Stimulated activated CD8-positive, alpha-beta memory T cell treated with anti-CD3 and anti-CD28 coated beads, Interleukin-4, amount 100 ng/mL, for 48 hours (primary cell): ENCODE measurements at places on chromosomes 6 and 20.

- no peak for DNase-seq
These were observed 56.5 kb downstream of the SCML4 start for GRCh38 chr6:107767637-107768036.

- DNase-seq: no peak
These were observed 98.7 kb downstream of the SHLD1 start for GRCh38 chr20:5848711-5849505.

GRCh38 chr6:35258858-35259193 lies 709 bp upstream of the ZNF76 start:
- peak; percentile 65 for DNase-seq

GRCh38 chr6:6407071-6407741 lies 86.7 kb upstream of the F13A1 start:
- no peak for DNase-seq

- no peak for DNase-seq
These were observed 26.5 kb upstream of the PPP1R14C start for GRCh38 chr6:150116200-150116800.

DNA sequence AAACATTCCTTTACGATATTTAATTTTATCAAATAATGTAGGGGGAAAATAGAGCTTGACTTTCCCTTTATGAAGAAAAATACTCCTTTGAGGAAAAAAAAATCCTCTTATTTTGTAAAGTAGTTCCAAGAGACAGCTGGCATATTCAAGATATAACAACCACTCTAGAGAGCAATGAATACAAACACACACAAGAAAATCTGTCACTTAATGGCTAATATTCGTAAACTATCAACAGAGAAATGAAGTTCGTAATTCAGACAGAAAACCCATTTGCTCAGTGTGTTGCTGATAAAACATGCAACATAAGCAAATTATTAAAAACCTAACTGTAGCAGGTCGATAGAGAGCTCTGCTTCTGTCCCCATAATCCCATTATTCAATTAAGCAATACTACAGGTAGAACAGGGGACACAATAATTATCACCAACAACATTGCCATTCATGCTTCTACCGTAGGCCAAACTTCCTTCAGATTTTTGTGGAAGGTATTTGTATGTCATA lies 714.4 kb upstream of the MARCKS start:
- no peak for DNase-seq

DNA sequence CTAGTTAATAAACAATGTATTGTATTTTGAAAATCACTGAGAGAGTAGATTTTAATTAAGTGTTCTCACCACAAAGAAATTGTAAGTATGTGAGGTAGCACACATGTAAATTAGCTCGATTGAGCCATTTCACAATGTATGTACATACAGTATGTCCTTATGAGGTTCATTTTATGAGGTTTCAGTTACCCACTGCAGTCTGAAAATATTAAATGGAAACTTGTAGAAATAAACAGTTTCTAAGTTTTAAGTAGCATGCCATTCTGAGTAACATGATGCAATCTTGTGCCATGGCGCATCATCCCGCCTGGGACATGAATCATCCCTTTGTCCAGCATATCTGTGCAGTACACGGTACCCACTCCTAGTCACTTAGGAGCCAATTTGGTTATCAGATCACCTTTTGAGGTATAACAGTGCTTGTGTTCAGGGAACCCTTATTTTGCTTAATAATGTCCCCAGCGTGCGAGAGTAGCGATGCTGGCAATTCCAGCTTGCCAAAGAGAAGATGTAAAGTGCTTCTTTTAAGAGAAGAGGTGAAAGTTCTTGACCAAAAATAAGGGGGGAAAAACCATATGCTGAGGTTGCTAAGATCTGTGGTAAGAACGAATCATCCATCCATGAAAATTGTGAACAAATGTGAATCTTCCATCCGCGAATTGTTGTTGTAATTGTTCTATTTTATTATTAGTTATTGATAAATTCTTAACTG lies 64.7 kb downstream of the KCNS1 start:
- peak; percentile 72 for DNase-seq

GRCh38 chr20:57384486-57384885 lies 6.7 kb upstream of the RBM38 start:
- no peak for DNase-seq

DNA sequence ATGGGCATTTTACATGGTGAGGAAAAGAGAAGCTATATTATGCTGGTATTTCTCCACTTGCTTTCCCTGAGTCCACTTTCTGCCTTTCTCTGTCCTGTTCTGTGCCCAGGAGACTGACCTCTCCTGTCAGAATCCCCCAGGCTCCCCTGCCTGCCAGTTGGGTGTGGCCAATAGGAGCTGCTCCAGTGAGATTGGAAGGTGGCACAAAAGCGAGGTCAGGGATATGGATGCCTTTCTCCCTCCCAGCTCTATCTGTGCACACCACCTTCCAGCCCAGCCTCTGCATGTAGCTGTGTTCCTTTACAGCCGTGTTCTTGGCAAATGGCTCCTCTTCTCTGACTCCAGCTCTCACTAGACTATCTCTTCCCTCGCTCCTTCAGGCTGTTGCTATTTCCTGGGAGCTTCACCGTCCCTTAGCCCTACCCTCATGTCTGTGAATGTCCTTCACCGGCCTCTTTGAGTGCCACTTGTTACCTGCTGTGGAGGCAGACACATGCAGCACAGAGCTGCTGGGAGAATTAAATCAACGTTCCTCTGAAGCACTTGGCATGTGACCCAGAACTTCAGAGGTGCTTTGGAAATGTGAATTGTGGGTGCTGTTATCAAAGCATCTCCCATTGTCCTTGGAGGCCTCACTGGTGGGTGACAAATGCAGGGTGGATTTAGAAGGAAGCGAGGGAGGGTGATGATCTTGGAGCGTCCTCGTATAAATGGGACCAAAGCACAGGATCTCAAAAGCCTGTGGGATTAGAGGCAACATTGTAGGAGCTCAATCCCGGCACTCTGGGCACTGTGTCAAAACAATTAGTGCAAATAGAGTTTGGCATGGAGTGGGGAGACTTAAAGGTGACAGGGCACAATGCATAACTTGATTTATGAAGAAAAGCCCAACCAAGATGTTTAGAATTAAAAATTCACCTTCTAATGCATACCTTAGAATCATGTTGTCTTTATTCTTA lies 28.9 kb upstream of the RALGAPA2 start:
- no peak for DNase-seq

DNA sequence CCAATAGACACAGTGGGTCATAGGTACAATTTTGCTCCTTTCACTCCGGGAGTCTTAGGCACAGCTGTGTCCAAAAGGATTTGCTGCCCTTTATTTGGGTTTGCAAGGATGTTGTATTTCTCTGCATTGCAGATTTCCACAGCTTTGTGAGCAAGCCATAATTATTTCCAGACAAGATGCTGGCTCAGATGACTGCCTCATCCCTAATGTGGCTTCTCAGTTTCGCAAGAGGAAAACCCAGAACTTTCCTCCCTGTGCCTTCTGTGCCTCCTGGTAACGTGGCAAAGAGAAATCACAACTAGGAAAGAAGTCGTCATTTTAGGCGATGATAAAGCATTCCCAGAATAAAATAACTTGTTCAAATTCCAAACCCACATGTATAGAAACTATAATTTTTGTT lies 33.7 kb downstream of the FAM50B start:
- DNase-seq: no peak

- DNase-seq: no peak
These were observed 6.3 kb upstream of the FAM210B start for GRCh38 chr20:56352345-56353055.

- DNase-seq: no peak
These were observed 75.9 kb upstream of the GATA5 start for GRCh38 chr20:62551407-62552323.

DNA sequence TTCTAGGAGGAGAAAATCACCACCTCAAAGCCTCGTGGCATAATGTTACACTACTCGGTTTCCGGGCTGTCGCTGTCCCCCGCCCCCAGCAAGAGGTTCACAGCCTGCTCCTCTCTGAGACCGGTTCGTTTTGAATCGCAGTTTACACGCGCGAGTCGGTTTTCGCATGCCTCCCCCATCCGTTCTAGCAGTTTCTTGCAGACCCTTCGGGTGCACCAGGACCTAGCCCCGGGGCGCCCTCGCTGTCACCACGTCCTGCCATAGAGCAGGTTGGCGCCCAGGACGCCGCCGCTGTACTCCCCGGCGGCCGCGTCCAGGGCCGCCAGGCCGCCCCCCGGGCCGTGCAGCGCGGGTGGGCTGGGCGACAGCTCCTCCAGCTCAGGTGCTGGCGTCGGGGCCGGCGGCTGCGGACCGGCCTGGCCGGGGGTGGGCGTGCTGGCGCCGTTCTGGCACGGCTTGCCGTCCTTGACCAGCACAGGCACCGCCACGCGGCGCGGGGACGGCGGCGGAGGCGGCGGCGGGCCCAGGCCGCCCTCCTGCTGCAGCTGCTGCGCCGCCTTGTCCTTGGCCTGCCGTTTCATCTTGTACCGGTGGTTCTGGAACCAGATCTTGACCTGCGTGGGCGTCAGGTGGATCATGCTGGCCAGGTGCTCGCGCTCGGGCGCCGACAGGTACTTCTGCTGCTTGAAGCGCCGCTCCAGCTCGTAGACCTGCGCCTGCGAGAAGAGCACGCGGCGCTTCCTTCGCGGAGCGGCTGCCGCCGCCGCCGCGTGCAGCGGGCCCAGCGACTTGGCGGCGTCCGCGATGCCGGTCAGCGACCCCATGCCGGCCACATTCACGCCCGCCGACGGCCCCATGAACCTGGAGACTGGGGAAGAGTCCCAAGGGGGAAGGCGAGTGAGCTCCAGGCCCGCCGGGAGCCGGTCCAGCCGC lies 1.4 kb downstream of the NKX2-4 start:
- peak; percentile 52 for DNase-seq

GRCh38 chr6:151325075-151326050 lies 66.0 kb downstream of the ZBTB2 start:
- no peak for DNase-seq

DNA sequence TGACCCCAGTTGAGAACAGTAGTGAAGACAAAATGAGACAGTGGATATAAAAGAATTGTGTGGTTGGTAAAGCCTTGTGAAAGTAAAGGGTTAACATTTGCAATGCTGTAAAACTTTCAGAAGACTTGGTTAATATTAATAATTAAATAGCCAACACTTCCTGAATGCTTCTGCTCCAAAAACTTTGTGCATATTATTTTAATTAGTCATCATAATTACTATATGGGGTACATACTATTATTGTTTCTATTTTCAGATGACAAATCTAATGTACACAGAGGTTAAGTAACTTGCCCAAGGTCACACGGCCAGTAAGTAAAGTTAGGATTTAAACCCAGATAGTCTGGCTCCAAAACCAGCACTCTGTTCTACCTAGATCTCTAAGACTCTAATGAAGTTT lies 291.3 kb downstream of the OGFRL1 start:
- DNase-seq: no peak

- DNase-seq: no peak
These were observed 21.2 kb downstream of the TFAP2A start for GRCh38 chr6:10393544-10394225.

- no peak for DNase-seq
These were observed 44.6 kb downstream of the STXBP5 start for GRCh38 chr6:147248859-147249258.

DNA sequence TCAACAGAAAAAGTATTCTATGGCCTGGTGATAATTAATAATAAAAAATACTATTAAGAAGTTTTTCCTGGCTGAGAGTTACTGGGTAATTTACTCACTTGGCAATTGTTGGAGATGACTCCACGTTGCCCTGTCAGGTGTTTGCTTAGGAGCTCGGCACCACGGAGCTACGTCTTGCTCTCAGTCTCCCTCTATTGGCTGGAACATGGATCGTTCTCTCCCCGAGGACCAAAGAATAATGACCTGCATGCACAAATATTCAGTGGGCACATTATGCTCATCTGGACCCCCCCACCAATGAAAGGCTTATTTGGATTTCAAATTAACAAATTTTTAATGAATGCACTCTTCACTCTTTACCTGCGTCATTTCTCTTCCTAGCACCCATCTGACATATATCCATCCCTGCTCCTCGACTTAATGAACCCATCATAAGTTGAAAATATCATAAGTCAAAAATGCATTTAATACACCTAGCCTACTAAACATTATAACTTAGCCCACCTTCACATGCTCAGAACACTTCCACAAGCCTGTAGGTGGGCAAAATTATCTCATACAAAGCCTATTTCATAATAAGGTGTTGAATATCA lies 71.0 kb upstream of the CD83 start:
- DNase-seq: peak; percentile 50

DNA sequence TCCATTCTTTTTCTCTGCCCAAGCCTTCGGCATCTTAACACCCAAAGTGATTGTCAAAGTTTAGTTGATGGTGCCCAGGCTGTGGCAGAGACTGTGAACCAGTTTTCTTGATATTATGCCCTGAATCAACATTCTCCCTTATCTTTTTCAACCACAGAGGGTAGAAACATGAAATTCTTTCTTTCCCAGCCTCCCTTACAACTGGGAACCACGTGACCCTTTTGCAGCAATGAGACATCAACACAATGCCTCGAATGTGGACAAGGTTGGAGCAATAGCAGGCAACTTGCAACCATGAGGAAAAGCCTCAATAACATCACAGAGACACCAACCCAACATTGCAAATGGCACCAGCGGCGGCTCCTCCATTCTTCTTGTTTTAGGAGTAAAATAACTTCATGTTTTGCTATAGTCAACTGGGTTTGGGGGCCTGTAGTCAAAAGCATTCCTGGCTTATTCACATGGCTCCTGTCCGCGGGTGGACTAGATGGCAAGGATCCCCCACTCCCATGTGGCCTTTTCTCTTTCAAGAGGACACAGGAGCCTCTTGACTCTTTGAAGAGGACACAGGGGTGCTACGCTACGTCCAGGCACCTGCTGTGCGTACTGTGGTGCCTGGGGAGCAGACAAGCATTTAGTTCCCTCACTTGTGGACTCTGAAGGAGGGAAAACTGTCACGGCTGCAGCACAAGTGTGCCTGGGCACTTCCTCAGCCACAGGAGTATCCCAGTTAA lies 90.5 kb downstream of the NOL4L start:
- DNase-seq: no peak

GRCh38 chr6:45626087-45626891 lies 248.6 kb upstream of the SUPT3H start:
- peak; percentile 65 for DNase-seq

GRCh38 chr6:139473231-139473701 lies 98.8 kb upstream of the CITED2 start:
- no peak for DNase-seq

DNA sequence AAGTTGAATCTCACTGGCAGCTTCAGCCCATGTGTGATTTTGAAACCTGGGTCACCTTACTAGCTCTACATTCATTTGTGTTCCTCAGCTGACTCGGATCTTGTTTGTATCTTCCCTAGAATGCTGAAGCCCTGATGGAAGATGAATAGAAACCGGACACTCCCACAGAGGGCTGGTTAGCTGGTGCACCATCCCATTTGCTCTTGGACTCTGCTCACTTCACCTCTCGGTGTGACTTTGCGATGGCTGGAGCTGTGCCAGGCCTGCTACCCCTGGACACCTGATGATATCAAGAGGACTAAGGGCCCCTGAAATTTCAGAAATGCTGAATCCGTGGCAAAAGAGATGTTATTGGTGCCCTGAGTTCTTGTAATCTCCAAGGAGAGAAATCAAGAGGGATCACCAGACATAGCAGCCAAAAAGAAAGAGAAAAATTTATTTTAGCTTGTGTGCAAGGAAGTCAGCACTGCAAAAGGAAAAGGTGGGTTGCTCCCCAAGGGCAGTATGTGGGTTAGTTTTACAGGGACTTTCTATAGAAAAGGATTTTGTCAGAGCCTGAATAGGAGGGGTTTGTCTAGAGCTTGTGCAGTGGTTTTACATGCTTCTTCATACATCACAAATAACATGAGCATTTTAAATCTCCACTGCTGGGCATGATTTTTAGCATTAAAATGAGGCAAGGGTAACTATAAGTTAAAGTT lies 426.3 kb upstream of the NOX3 start:
- DNase-seq: no peak
